ENCODE measurements at places on chromosomes 3 and 15.

- DNase-seq: no peak
Measured at GRCh38 chr3:108472001-108472591, 38.3 kb downstream of the MYH15 start.

- no peak for DNase-seq
Measured at GRCh38 chr3:122058294-122058693, 3.1 kb downstream of the CD86 start.

DNA sequence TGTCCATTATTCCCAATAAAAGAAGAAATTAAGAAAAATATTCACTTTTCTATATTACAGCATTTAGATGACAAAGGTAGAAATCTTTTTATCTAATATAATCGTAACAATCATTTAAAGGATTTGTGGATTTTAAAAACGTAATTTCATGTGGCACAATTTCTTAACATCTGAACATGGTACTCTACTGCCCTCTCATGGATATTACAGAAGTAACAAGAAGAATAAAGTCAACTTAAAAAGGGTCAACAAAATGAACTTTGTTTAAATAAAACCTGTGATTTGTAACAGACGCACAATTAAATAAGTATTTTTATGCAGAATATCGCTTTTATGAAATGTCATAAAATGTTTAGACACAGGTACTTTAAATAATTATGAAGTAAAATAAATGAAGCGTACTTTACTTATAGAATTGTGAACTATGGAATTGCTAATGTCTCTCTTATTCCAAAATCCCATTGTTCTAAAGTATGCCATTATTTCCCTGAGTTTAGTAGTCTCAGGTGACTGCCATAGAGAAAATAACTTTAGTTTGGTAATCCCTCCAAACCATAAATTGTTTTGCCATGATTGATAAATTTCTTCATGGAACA is 366.8 kb upstream of the ZNF385D start:
- no peak for DNase-seq

DNA sequence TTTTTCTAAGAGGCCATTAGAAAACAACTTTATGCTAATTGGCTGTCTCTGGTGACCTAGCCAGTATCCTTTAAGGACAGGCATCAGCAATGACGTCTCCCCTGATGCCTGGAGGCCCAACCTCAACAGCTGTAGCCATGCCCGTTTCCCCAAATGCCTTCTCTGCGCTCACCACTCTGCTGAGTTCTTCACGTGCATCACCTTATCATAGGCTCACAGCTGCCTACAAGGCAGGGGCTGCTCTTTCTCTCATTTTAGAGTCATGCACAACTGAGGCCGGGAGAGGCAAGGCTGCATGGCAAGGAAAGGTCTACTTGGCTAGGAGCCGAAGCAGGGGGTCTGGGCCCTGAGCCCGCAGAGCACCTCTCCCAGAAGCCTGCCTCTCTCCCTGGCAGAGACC is 43.9 kb upstream of the SEC13 start:
- DNase-seq: no peak

- DNase-seq: no peak
Measured at GRCh38 chr3:186976837-186977750, 46.8 kb downstream of the ST6GAL1 start.

GRCh38 chr15:67185621-67186225 is 68.7 kb downstream of the AAGAB start:
- DNase-seq: no peak

DNA sequence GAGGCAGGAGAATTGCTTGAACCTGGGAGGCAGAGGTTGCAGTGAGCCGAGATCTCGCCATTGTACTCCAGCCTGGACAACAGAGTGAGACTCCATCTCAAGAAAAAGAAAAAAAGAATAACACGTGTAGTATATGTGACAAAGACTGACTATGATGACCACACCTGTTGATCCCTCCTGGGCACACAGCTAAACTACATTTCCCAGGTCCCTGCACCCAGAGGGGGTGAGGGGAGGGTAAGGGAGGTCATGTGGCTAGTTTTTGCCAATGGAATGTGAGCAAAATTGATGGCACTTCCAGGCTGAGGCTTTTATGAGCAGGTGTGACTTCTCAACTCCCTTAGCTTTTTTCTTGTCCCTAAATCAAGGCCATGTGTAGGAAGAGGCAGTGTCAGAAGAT is 58.2 kb downstream of the KLHL6 start:
- no peak for DNase-seq

GRCh38 chr3:117936159-117936558 is 1098.5 kb downstream of the IGSF11 start:
- no peak for DNase-seq

DNA sequence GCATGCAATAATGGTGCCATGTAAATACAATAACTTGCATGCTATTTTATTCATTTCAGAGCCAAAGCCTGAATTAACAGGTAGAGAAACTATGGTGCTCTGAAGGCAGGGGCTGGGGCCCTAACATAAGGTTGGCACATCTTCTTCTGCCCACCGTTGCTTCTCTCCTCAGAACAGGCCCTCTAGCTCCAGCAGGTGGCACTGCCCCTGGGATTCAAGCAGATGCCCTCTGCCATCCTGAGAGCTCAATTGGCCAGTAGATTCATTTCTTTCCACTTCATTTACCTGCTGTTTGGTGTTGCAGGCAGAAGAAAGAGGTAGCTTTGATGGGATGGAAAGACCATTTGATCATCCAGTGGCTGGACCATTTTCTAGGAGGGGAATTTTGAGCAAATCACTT is 130.5 kb downstream of the FOXB1 start:
- DNase-seq: no peak

DNA sequence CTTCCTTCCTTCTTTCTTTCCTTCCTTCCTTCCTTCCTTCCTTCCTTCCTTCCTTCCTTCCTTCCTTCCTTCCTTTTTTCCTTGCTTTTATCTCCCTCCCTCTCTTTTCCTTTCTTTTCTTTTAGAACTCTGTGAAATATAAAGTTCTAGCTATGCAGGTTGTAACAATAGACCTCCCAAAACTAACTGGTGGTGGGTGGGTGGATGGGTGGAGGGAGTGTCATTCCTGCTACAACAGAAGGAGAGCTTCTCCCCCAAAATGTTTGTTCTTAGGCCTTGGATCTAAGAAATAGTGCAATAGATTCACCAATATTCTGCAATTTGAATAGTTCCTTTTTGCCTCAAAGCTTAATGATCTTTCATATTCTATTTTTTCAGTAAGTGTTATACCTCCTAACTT is 215.9 kb downstream of the GAP43 start:
- DNase-seq: no peak

GRCh38 chr3:52733256-52733891 is 27.5 kb downstream of the SPCS1 start:
- no peak for DNase-seq

GRCh38 chr3:23738944-23739343 is 66.8 kb upstream of the UBE2E1 start:
- DNase-seq: no peak

DNA sequence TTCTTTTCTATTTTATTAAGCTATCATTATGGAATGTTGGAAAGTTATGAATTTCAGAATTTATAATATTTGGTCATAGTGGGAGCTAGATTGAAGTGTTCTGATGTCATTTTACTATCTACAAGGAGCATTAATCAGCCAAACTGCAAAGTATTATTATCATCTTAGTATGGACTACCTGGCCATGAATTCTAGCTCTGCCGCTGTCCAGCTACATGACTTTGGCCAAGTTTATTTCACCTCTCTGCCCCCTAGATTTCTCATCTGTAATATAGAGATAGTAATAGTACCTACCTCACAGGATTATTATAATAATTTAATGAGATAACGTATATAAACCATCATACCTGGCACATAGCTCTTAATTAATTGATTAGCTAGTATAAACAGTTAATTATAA is 27.8 kb upstream of the ABHD10 start:
- no peak for DNase-seq

DNA sequence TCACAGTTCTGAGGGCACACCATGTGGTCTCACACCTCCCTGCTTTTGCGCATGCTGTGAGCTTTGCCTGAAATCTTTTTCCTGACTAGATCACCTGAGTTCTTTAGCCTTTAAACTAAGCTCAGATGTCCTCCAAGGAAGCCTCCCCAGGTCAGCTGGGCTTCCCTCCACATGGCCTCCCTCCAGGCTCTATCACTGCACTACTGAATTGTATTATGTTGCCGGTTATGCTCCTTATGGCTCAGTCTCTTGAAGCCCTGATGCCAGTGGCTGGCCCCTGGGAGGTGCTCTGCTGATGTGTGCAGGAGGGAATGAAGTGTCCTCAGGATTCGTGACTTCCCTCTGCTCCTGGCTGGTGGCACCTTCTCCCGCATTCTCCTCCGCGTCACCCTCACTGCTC is 93.3 kb upstream of the BLM start:
- DNase-seq: no peak

DNA sequence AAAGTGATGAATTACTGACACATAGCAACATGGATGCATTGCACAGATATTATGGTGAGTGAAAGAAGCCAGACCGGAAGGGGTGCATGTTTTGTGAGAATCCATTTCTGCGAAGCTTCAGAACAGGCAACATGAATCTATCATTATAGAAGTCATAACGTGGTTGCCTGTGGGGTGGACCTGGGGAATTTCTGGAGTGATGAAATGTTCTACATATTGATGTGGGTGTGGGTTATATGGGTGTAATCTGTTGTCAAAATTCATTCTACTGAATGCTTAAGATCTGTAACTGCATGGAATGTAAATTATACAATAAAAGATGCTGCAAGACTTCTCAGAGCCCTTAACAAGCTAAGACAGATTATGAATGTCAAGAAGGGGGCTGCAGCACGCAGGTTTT is 25.2 kb upstream of the TSPAN3 start:
- no peak for DNase-seq

GRCh38 chr3:71722693-71723092 is 2.5 kb downstream of the EIF4E3 start:
- no peak for DNase-seq

DNA sequence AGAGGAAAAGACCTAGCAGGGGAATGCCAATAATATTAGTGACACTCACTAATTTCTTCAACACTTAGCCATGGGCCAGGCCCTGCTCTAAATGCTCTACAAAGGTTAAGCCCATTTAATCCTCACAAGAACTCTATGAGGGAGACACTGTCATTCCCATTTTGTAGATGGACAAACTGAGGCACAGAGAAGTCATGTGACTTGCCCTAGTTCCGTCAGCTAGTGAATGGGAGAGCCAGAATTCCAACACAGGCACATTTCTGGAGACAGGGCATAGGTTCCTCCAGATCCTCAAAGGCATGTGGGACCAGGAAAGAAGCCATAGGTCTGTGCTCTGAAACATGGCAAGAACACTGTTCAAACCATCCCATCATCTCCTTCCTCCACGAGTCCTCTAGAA is 31.5 kb downstream of the LOXL1 start:
- no peak for DNase-seq

DNA sequence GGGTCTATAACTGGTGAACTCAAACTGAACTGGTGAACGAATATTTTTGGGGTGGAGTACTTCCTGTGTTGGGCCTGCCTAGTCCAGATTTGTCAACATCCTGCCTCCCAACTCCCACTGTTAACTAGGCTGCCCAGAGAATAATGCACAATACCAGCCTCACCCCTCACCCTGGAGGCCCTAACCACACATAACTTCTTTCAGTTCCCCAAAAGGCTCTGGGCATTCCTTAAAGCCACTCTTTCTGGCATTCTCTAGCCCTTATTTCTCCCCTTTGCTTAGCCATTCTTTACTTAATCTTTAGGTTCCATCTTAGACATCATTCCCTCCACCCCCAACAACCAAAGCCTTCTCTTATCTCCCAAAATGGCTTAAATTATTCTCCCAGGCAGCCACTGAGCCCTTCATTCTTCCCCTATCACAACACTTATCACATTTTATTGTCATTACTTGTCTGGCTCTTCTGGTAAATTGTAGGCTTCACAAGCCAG is 9.1 kb upstream of the SEC11A start:
- no peak for DNase-seq

DNA sequence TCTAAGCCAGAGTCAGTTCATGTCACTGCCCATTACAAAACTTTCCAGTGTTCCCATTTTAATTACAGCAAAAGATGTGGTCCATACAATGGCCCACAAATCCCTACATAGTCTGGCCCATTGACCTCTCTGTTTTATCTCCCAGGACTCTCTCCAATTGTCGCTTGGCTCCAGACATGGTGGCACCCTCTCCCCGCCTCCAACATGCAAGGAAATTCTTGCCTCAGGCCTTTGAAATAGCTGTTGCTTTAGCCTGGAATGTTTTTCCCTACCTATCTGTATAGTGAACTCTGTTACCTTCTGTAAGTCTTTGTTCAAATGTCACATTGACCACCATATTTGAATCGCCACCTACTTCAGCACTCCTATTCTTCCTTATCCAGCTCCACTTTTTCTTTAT is 377.3 kb upstream of the MCTP2 start:
- DNase-seq: no peak

DNA sequence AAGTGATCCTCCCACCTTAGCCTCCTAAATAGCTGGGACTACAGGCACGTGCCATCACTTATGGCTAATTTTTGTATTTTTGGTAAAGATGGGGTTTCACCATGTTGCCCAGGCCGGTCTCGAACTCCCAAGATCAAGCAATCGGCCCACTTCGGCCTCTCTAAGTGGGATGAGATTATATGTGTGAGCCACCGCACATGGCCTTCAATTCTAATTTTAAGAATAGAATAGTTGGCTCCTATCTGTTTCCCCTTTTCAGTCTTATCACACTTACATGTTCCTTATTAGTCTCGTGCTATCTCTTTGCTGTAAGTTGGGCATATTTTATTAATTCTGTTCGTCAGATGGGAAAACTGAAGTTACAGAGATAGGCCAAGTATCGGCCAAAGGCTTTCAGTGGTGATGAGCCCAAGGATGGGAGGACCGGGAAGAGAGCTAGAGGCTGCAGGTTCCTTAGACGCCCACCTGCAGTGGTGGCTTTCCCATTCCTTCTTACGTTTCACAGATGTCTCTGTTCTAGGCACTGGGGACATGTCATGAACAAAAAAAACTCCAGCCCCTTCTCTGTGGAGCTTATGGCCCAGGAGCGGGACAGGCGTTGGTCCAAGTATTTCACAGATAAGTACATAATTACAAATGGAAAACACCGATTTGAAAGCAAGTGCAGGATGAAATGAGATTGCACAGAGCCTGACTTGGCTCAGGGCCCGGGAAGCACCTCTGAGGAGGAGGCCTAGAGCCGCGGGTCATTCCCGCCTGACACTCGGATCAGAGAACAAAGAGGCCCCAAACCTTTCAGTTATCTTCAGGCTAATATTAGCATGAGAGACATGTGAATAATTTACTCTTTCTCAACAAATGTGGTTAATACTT is 91.1 kb upstream of the KLF13 start:
- DNase-seq: no peak

DNA sequence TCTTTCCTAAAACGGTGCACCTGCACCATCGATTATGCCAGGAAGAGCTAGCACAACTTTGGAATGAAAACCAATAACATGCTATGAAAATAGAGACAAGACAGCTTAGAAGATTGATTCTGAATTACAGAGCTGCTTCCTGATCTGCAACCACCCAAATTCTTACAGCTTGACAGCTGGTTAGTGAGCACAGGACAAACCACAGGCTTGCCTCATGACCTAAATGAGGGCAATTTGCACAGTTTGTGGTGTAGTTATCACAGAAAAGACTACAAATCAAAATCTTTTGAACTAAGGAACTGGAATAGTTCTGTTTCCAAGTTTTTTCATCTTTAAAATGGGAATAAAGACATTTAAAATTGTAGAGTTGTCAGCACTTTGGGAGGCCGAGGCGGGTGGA is 533.5 kb downstream of the NAALADL2 start:
- DNase-seq: no peak

All from cortex of kidney (tissue), 1 donor.